Suppressor macrophage treated with lipopolysaccharide for 1 hour (primary cell): ENCODE measurements at places on chromosomes 12 and 14.

DNA sequence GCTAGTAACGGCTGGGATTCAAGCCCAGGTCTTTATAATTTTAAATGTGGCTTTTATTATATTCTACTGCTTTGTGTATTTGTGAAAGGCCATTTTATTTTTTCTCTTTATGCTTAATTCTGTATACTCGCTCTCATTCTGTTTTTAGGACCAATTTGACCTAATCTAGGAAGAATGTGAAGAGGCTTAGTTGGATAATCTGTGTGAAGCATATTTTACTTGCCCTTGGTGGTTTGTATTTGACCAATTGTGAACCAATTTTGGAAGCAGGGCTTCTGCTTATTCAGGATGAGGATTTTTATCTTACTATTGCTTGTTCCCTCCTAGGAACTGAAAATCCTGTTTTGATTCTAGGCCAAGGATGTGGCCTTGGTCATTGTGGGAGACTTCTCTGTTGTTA, 113.1 kb downstream of the TTC6 start:
- no peak for DNase-seq

DNA sequence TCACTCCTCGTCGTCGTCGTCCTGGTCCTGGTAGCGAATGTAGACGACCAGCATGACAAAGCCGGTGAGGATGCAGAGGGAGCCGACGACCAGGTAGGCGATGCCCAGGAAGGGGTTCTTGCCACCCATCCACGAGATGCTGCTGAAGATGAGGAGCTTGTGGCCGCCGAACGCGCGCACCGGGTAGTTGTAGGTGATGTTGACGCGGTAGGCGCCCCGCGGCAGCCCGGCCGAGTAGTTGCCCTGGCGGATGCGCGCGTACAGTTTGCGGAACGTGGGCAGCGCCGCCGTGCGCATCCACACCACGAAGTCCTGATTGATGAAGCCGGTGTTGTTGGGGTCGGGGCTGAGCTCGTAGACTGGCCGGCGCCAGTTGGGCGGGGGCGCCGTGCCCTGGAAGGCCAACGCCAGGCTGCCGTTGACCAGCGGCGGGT, 1.0 kb downstream of the TMEM30B start:
- DNase-seq: no peak

DNA sequence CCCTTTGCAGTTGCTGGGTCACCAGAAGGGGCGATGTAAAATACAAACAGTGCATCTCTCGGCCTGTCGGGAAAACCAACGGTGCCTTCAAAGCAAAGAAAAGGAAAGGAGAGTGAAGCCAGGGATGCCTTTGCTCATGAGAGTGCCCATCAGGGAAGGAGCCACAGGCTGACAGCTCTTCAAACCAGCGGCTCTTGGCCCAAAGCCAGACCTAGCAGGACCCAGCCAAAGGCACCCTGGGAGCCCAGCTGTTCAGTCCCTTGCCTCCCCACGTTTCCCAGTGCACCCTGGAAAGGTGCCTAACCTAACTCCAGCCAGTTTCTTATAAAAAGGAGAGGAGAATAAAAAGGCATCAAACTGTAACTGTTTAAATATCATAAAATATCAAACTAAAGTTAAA, 29.2 kb downstream of the PRMT8 start:
- DNase-seq: no peak

- DNase-seq: no peak
Measured at GRCh38 chr12:65615118-65615517, 209.2 kb upstream of the HMGA2 start.

- DNase-seq: no peak
Measured at GRCh38 chr12:56880125-56880992, 53.8 kb downstream of the SDR9C7 start.

DNA sequence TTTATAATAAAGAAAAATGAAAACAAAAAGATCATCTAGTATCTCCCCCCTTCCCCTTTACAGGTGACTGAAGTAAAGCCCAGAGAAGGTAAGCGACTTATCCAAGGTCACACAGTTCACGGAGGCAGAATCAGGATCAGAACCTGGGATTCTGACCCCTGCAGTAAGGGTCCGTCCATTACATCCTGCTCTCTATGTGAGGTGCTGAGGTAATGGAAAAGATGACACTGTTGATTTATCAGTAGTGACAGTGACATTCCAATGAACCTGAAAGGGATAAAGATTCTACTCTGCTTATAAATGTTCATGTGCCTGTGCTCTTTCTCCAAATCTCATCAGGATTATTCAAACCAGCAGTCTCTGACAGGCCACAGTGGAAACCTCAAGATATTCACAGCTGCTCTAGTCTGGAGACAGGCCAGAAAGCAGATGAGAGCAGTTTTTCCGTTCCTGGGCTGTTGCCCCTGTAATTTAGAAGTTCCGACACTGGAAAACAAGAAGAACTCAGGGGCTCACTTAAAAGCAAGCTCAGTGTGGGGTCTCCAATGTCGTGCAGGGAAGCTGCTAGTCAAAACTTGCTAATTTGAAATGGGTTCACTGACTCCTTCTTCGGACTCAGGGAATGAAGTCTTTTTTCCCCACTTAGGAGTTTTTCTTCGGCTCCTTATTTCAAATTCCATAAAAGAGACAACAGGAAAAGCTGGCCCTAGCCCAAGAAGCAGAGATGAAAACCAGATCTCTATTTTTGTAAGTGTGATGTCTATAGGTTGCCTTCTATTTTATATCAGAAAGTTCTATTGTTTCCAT, 131.8 kb upstream of the EEA1 start:
- DNase-seq: no peak

DNA sequence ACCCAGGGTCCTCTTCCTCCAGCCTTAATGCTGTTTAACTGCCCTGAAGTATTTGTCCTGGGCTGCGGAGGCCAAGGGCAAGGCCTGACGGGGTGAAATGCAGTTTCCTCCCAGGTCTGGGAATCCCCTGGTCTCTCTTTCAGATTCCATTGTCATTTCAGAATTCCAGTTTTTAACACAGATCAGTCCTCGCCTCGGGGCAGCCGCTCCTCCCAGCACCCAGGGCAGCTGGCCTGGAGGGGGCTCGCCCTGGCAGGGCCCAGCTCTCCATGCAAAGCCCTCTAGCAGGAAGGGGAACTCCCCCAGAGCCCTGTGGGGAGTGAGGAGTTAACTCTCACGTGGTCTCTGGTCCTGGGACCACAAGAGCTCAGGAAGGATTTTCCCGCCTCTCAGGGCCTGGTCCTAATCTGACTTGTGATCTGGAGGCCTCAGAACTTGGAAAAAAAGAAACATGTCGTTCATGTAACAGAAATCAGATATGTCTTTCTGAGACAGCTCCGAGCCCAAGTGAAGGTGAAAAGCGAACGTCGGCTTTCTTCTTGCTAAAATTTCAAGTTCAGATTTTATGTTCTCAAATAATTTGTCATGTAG, 265.6 kb upstream of the SFSWAP start:
- peak; percentile 18 for DNase-seq

GRCh38 chr12:99983456-99984258, 1.1 kb downstream of the ANKS1B start:
- DNase-seq: no peak

DNA sequence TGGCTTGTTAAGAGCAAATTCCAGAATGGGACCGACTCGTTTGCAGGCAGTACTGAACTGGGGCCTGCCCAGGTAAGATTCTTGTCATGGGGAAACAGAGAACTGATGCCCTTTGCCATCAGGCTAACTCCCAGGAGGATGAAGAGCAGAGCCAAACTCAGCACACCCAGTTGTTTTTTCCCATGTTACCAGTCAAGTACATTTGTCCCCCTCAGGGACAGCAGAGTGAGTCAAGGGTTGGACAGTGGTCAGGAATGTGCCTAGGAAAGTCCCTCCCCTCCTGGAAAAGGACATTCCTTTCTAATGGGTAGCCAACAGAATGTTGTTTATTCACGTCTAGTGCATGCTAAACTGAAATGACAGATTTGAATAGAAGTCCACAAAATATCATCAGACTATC, 1.6 kb downstream of the ART4 start:
- DNase-seq: no peak

DNA sequence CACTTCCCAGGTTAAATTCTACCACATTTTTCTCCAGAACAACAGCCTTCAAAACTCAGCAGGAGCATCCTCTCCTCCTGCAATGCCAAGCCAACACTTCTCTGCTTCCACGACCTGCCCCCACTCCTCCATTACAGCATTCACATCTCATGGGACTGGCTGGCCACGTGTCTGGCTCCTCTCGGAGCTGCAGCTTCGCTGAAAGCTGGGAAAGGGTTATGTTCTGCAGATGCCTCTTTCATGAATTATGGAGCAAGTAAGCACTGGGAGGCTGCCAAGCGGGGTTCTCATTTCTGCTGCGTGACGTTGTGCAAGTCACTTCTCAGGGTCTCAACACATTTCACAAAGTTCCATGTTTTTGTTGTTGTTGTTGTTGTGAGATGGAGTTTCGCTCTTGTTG, 142.2 kb upstream of the RFLNA start:
- no peak for DNase-seq

DNA sequence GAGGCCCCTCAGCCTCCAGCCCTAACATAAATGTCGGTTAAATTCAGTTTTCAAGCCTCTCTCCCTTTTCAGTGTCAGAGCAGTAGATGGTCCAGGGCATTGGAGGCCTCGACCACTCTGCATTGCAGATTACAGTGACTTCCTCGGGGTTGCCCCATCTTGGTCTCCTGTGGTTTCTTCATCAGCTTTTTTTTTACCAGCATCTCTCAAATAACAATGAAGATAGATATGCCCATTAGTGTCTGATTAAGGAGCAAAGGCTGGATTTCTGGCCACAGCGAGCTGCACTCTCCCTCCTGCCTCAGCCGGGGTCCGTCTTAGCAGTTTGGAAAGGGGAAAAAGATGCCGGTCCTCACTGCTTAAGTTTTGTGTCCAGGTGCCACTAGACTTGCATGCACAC, 49.7 kb downstream of the C14orf132 start:
- DNase-seq: no peak

GRCh38 chr12:57233357-57234232, 4.1 kb downstream of the SHMT2 start:
- peak; percentile 76 for DNase-seq

GRCh38 chr14:58660407-58660806, 22.6 kb downstream of the DACT1 start:
- DNase-seq: no peak

GRCh38 chr14:63322897-63323573, 4.3 kb upstream of the GPHB5 start:
- DNase-seq: no peak

GRCh38 chr12:104058802-104059201, 5.5 kb upstream of the HCFC2 start:
- peak; percentile 34 for DNase-seq

- no peak for DNase-seq
Measured at GRCh38 chr12:1739368-1739767, 48.5 kb downstream of the ADIPOR2 start.

DNA sequence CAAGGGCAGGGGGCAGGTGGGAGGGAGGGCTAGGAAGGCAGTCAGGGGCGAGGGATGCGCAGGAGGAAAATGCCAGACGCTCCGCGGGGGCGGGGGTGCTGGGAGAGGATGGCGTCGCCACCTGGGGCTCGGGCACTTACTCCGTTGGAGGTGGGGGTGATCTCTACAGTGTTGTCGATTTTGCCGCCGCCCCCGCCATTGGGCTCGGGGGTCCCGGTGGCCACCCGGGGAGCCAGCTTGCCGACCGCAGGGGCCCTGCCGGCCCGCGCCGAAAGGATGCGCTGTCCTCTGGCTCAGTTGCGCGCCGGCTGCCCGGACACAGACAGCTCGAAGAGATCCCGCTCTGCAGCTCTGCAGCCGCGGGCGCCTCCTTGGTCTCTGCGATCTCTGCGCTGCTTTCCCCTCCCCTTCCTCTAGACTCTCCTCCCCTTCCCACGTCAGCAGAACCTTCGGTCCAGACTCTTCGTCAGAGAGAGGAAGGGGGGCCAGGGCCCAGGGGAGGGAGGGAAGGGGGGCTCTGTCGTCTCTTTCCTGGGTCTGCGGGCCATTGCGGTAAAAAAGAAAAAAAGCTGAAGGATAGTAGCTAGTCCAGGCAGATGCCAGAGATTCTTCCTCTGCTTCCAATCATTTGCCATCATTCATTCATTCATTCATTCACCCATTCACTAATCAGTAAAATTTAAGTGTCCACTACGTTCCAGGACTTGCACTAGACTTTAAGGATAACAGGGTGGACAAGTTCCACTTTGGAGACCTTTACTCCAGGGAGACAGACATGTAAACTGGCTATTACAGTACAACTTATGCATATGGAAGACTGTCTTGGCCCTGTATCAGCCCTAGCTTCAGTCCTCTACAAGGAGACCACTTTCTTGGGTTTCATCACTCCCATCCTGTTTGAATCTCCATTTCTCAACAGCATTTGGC, at the start of gene SLC22A17:
TSS of gene SLC22A17 (minus strand) at position 382 of the 927 bp plus-strand sequence.
- DNase-seq: peak; percentile 30

GRCh38 chr12:42235426-42235825, 2.6 kb downstream of the YAF2 start:
- no peak for DNase-seq

- DNase-seq: peak; percentile 90
Measured at GRCh38 chr12:50283229-50283923, at the start of gene LIMA1. LIMA1 (minus strand) TSS chr12:50283520; CDS start chr12:50248751, 34,769 bp downstream.

GRCh38 chr14:90184571-90185266, 71.6 kb upstream of the PSMC1 start:
- DNase-seq: no peak

- no peak for DNase-seq
Measured at GRCh38 chr14:75231320-75231719, 47.3 kb upstream of the FOS start.

DNA sequence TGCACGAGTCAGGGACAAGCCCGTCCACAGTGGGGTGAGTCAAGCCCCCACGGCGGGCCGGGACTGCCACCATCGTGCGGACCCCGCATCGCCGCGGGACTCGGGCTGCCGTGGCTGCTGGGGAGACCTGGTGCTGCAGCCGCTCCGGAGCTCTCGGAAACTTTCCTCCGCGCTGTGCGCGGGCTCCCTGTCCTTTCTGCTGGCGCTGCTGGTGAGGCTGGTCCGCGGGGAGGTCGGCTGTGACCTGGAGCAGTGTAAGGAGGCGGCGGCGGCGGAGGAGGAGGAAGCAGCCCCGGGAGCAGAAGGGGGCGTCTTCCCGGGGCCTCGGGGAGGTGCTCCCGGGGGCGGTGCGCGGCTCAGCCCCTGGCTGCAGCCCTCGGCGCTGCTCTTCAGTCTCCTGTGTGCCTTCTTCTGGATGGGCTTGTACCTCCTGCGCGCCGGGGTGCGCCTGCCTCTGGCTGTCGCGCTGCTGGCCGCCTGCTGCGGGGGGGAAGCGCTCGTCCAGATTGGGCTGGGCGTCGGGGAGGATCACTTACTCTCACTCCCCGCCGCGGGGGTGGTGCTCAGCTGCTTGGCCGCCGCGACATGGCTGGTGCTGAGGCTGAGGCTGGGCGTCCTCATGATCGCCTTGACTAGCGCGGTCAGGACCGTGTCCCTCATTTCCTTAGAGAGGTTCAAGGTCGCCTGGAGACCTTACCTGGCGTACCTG, 1.1 kb downstream of the PDE3A start:
- peak; percentile 48 for DNase-seq

DNA sequence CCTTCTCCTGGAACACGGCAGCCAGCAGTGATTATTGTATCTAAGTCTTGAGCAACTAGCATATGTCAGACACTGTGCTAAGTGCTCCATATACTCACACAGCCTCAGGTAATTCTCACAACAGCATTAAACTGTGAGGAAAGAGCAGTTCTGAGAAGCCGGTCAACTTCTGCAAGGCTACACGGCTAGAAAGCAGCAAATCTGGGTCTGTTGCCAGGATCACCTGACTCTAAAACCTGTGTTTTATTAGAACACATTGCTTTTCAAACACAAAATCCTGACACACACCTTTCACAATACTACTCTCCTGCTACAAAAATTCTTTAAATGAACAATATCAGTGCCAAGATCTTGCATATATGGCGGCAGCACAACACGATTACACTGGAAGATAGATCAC, 49.8 kb upstream of the CRACR2A start:
- no peak for DNase-seq
